HS-27A (cell line): ENCODE measurements at places on chromosomes 6 and 20.
A peak's percentile ranks its signal among the peaks of the same experiment; 100 is the strongest.

GRCh38 chr6:2830183-2830582, 11.5 kb downstream of the SERPINB1 start:
- DNase-seq = no peak

GRCh38 chr6:112310439-112311125, 36.5 kb upstream of the RFPL4B start:
- DNase-seq = no peak

- no peak for DNase-seq
Measured at GRCh38 chr6:10369896-10370295, 45.0 kb downstream of the TFAP2A start.

GRCh38 chr6:109343518-109343917, 38.7 kb downstream of the CD164 start:
- DNase-seq = no peak

DNA sequence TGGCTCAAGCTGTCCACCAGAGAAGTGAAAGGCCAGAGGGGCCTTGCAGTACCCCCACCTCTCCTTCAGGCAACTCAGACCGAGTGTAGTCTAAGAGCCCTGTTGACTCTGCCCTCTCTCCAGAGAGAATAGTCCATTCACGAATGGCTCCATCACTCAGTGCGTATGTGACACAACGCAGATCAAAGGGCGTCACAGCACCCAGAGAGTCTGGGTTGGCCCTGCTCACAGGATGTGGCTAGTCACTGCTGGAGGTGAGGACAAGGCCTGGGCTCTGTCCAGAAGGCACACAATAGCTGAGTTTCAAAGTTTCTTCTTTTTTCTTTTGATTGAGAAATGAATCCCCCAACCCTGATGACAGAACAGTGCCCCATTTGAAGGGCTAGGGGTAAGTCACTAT, 74.1 kb downstream of the TRMT11 start:
- DNase-seq = no peak

DNA sequence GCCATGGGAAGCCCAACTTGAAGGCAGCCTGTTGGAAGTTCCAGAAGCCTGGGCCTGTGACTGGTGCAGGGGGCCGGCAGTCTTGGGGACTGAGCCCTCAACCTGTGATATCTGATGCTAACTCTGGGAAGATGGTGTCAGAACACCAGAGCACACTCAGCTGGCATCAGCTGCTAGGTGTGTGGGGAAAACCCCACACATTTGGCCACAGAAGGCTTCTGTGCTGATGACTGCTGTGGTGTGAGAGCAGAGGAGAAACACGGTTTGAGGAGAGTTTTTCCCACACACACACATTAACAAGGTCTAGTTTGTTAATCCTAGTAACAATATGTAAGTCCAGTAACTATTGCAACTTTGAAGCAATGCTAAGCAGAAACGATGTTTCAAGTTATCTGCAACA, 78.0 kb downstream of the PSMB1 start:
- DNase-seq = no peak

GRCh38 chr6:126227833-126228702, 111.8 kb upstream of the CENPW start:
- no peak for DNase-seq

DNA sequence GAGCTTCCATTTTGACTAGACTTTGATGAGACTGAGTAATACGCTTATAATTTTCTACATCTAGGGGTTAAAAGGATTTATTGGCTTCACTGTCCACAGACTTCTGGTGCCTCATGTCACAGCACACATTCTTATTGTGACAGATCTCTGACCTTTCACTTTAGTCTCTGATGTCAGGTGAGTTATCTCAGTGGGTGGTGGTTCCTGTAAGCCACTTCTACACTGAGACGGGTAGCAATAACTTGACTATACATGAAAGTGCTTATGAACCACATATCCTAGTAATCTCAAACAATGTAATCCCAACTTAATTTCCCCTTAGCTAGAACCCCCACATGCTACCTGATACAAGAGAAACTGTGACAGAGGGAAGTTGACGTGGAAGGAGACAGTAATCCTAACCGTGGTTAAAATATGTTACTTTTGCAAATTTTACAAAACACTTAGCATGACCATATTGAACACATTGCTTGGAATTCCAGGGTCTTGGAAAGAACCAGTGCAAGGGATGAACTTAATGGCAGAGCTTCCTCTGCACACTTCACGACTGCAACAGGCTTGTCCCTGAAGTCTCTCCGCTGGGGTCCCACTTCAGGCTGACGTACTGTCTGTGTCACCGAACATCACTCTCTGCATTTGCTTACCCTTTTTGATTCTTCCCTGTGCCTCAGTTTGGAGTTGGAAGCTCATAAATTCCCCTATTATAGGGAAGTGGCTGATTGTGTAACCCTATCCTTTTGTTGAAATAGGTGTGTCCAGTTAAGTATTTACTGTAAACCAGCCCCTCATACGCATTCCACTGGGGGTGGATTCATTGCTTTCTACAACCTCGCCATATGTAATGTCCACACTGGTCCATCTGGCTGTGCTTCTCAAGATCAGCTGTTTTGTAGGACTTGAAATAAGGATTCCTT, 6.4 kb upstream of the TRIM40 start:
- DNase-seq = no peak

DNA sequence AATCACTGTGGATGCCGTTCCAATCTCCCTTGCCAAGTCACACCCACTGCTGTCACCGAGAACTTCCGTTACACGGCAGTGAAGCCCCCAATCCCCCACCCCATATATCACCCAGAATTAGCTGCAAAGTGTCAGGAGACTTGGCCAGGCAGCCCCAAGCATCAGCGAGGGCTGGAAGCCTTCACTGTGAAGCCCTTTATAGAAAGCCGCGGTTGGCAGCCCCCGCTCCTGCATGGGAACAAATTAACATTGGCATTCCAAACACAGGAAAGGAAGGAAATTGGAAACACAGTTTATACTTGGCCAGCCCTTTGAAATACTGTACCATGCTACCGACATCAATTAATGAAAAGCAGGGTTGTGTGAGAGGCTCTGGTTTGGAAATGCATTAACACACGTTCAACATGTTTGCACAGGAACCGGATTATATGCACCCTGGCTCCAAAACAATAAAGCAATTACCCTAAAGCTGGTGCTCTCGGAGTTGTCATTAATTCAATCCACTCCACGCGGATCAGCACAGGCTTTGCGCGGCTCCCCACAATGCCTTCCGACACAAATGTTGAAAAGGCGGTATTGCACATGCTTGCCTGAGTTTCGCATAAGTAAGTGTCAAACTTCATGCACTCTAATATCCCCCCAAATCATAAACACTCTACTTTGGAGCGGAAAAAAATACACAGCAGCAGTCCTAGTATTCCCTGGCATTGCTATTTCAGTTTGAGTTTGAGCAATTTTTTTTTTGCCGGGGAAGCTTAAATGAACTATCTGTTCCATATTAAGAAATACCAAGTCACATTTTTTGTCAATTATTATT, 7.1 kb downstream of the BMP7 start:
- no peak for DNase-seq

- DNase-seq = no peak
Measured at GRCh38 chr20:24465730-24466129, 3.7 kb upstream of the SYNDIG1 start.

- no peak for DNase-seq
Measured at GRCh38 chr6:48973491-48973890, 489.6 kb downstream of the MMUT start.

GRCh38 chr20:44589537-44589936, 7.2 kb downstream of the PKIG start:
- no peak for DNase-seq

- DNase-seq = no peak
Measured at GRCh38 chr6:16849988-16850680, 88.9 kb upstream of the ATXN1 start.

GRCh38 chr6:30321692-30322388, 4.9 kb upstream of the TRIM39 start:
- DNase-seq = no peak

DNA sequence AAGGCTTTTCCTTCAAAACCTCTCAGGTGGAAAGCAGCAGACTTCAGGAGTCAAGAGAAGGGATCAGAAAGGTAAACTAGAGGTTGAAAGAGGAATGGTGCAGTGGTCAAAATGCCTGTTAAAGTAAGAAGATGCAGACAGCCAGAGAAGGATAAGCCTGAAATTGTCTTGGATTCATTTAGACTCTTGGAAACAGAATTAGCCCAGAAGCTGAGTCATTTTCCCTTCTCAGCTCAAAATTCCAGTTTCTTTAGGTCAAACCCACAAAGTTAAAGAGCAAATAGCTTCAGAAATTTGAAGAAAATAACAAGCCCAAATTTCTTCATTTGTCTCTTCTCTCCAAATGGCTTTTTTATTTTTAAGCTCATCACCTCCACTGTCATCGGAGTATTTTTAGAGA, 73.9 kb downstream of the DHX35 start:
- DNase-seq = no peak

- no peak for DNase-seq
Measured at GRCh38 chr6:122246906-122247658, 152.4 kb upstream of the HSF2 start.

- no peak for DNase-seq
Measured at GRCh38 chr20:19697415-19697814, 60.6 kb upstream of the RIN2 start.

GRCh38 chr6:38973178-38974057, 75.2 kb upstream of the GLP1R start:
- peak; percentile 24 for DNase-seq

GRCh38 chr20:45938727-45939438, 4.4 kb downstream of the PCIF1 start:
- DNase-seq = no peak

GRCh38 chr6:48068278-48069251, 42.4 kb downstream of the PTCHD4 start:
- DNase-seq = no peak

GRCh38 chr6:111603685-111604084, 2.0 kb downstream of the TRAF3IP2 start:
- no peak for DNase-seq

GRCh38 chr20:59939879-59940128, 301 bp downstream of the PPP1R3D start:
- DNase-seq = no peak

DNA sequence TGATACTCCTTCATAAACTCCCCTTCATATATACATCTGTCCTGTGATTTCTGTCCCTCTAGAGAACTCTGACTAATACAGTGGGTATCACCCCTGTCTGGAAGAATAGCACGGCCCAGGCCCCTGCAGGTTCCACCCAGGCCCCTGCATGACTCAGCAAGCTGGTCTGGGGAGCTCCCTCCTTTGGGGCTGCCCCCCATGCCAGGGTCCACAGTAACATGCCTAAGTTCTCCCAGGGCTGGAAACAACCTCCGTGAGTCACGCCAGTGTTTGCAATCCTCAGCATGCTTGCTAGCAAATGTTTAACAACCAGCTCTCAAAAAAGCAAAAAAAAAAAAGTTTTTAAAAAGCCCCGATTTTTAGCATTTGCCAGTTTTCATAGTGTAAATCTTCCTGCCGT, 134.3 kb upstream of the CDH4 start:
- no peak for DNase-seq

GRCh38 chr6:146950351-146950835, 253.8 kb upstream of the STXBP5 start:
- DNase-seq = no peak

DNA sequence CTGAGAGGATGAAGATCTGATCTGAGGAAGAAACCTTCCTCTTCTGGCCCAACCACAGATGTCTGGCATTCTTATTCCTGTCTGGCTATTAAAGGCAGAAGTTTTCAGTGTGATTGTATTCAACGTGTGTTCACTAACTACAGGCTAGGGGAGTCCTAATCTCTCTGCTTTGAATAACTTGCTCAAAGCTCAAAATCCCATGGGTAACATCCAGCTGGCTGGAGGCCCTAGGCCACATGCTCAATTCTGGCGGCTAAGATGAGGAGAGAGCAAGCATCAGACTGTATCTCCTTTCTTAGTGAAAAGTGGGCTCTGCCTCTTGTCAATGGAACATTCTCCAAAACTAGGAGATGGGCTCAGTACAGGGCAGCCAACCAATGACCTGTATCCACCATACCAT, 478.0 kb downstream of the KIF16B start:
- no peak for DNase-seq

DNA sequence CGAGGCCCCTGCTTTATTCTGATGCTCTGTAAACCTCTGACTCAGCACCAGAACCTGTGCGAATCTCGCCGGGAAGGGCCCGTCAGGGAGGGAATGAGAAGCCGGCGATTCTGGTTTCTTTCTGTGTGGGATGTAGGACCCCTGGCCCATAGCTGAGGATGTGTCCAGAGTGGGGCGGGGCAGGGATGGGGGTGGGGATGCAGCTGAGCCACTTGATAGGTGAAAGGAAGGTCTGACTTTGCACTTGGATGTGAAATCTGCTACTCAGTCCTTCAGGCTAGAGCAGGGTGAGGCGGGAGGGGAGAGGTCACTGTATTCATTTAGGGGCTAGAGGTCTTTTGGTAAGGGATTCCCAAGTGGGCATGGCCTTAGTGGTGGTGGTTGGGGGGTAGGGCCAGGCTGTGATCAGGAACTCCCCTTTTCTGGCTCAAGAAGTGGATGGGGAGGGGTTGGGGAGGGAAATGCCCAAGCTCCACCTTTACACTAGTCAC, 2.3 kb downstream of the TOX2 start:
- no peak for DNase-seq

DNA sequence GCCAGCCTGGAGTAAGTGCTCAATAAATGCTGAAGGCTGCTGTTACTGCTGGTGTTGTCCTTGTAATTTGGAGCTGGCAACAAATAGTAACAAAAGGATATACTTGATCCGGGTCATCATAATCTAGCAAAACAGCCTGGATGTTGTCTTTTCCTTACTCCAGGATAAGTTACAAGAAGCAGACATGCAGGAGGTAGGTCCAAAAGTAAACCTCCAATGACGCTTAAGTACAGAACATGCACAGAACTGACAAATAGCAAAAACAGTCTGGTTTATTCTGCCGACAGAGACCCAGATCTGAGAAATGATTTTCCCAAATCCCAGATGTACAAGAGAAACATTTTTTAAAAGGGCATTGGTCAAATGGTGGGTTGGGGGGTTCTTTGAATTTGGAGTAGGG, 93.0 kb upstream of the KCNK16 start:
- no peak for DNase-seq

- no peak for DNase-seq
Measured at GRCh38 chr6:45009576-45009975, 318.6 kb upstream of the RUNX2 start.

DNA sequence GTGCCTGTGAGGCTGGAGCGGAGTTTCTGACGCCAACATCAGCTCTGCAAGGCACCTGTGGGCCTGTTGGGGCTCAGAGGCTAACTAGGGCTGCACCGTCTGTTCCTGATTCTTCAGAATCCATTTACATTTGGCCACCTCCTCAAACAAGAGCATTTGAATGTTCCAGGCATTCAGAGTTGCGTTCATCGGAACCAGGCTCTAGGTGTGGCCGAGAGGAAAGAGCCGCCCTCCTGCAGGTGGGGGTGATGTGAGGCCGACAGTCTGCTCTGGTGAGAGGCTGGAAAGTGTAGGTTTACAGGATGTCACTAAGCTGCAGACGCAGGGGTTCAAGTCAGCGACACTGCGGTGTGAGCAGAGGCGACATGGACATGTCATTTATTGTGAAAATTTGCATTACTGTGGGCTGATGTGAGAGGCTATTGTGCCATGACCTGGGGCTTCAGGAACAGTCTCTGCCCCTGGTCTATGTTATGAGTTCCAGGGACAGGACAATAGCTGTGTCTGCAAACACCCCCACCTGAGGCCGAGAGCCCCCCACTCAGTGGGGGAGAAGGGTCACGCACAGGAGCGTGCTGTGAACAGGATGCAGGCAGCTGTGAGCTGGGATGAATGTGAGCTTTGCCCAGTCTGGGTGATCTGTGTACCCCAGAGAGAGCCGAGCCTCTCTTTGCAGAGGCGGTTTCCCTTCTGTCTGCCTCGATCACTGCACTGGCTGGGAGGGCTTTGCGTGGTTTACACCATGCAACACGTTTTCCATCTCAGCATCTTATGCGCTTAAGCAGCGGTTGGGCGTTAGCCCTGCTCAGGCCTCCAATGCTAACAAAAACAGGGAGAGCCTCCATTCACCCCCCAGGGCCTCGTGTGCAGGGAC, 21.1 kb downstream of the SLCO4A1 start:
- DNase-seq = no peak
